CD8-positive, alpha-beta memory T cell (primary cell): ENCODE measurements at places on chromosomes 7 and 10.

DNA sequence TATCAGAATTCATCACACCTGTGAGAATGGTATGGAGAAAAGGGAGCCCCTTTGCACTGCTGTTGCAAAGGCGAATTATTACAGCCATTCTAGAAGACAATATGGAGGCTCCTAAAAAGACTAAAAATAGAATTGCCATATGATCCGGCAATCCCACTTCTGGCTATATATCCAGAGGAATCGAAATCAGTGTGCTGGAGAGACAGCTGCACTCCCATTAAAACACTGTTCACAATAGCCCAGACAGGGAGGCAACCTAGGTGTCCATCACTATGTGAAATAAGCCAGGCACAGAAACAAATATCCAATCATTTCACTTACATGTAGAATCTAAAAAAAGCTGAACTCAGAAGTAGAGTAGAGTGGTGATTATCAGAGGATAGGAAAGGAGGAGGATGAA, 26.0 kb upstream of the GJD4 start:
- no peak for DNase-seq

- DNase-seq: no peak
Measured at GRCh38 chr10:47354165-47354564, 6.0 kb downstream of the RBP3 start.

DNA sequence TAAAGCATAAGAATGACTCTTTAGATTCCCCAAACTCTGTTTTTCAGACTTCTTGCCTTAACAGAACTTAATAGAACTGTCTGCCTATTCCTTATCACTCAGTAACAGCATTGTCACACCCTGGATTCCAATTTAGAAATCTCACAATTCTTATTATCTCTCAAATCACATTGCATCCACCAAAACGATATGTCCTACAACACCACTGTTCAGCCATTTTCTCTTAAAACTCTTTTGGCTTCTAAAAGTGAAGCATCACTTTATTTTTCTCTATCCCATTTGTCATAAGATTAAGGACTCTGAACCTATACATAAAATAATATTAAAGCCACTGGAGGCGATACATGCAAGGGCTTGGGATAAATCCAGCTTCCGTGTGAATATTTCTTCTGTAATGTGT, 1.2 kb upstream of the CPED1 start:
- DNase-seq: no peak

GRCh38 chr7:112233048-112233697, 26.7 kb downstream of the ZNF277 start:
- DNase-seq: no peak

DNA sequence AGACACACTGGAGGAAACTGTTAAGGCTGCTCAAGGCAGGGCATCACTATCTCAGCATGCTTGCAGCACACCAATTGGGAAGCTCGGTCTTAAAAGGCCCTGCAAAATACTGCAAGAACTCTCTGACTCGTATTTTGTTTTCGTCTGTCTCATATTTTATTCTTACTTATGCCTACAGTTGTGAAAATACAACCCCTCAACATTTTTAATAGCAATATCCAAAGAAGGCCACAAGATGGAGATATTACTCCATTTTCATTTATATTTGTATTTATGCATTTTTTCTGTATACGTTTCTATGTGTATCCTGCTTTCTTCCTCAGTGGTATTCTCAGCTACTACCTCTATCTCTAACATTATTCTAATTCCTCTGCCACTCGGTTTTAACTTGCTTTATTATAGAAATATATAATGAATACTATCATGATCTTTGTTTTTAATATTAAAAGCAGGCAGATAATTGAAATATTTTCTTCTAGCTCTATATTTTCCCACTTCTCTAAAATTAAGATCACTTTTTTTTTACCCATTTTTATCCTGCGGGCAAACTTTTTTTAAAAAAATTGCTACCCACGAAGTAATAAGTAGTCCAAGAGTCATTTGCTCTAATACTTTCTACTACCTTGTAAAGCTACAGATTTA, 10.0 kb downstream of the DNAJC1 start:
- no peak for DNase-seq

- DNase-seq: no peak
Measured at GRCh38 chr7:27173956-27174873, at the start of gene HOXA10. Gene HOXA10, minus strand, starts transcription at chr7:27174320. Its CDS starts 14 bp downstream, at chr7:27174306.

DNA sequence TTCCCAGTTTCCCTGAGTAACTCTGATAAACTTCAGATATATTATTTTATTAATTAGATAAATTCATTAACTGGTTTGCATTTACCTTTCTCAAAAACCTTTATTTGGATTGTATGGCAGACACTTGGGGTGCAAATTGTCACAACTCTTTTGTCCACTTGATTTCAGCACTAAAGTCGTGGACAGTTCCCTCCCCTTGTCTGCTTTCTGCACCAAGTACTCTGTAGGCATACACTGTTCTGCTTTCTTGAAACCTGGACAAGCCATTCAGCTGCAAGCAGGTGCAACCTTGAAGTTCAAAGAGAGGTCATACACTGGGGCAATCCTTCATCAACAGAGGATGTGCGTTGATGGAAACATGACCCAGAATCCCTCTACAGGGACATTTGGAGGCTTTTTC, 162.9 kb downstream of the ARL5B start:
- no peak for DNase-seq

DNA sequence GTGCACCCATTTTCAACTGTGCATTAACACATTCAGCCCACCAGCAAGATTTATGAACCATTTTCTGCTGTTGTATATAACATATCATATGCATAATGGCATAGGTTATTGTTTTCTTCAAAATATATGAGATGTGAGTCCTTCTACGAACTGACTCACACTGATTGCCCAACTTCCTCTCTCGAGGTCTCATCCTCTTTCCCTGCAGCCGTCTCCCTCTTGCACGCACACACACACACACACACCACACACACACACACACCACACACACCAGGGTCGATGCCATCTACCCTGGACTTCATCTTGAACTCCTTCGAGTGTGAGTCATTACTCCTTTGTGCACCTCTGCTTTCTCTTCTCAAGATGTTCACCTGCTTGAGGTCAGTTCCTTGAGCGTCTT, 36.7 kb downstream of the EGFR start:
- DNase-seq: no peak

DNA sequence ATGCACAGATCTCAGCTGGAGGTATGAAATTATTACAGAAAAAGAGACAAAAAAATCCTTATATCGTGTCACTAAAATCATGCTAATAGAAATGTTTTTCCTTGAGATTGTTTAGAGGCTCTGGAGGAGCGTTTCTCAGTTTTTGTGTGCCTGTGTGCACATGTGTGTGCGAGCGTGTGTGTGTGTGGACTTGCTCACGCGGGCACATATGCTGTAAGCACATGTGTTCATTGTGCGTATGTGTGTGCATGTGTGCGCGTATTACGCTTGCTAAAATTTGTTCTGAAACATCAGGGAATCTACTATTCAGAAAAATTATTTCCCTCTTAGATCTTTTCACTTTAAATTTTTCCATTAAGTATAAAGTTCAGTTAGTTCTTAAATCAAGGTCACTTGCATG, 1111.2 kb downstream of the NRG3 start:
- DNase-seq: no peak

GRCh38 chr7:143811-144453, 48.4 kb upstream of the FAM20C start:
- DNase-seq: no peak

DNA sequence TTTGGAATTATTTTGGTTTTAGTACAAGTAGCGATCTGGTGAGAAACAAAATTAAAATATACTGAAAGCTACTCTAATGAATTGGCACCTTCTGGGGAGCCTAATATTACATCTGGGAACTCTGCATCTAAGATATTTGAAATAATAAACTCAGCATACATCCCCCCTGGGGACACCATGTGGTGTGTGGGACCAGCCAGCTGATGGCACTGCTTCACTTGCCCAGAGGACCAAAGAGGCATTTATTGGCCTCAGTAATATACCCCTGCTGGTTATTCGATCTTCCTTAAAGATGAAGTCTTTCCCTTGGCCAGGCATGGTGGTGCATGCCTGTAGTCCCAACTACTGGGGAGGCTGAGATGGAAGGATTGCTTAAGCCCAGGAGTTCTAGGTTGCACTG, 195.1 kb upstream of the AUTS2 start:
- DNase-seq: no peak

DNA sequence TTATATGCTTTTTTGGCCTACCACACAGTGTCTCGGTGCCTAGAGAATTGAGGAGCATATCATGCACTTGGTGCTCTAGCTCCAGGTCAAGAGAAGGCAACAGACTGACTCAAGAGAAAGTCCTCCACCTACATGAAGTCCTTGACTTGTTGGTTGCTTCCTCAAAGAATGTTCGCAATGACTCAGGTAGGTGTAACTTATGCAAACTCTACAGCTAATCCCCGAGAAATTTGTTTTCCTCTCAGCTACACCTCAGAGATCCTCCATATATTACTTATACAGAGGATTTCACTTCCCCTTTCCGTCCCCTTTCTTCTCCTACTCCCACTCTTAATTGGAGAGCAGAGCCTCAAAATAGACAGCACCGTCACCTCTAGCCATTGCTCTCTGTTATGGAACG, 1013.1 kb downstream of the KCNMA1 start:
- DNase-seq: no peak

DNA sequence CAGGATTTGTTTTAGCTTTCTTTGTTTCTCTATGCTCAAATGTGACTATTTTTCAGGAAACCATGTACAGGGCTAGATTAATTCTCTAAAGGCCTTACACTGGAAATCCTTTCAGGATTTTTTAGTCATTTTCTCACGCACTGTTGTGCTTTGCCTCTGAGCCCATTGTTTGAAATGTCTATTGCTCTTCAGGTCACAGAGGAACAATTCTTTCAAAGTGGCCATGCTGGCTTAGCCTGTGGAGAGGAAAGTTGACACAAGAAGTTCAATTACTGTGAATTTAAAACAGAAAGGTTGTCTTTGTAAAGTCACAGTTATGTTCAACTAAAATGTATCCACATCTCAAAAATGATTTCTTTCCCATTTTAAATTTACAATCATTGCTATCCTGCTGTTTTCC, 1071.7 kb upstream of the POT1 start:
- DNase-seq: no peak

DNA sequence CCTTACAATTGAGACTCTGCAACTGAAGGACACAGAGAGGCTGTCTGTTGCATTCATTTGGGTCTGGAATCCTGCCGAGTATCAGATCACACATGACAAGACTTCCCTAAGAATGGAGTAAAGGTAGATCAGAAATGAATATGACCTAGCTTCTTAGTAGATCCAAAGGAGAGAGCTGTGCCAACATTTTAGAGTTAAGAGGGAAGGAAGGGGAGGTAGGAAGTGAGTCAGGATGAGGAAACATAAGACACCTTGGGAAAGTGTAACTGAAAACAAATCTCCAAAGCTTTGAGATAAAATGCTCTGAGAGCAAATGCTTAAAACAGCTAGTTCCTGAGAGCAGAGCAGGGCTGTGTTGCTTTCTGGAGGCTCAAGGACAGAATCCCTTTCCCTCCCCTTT, 6.1 kb upstream of the SLC25A13 start:
- no peak for DNase-seq

GRCh38 chr10:75739414-75740143, 308.2 kb downstream of the LRMDA start:
- DNase-seq: no peak
